ENCODE measurements at places on chromosomes 5 and 9.

GRCh38 chr9:27851858-27852257 is 278.6 kb upstream of the C9orf72 start:
- DNase-seq, result no peak

DNA sequence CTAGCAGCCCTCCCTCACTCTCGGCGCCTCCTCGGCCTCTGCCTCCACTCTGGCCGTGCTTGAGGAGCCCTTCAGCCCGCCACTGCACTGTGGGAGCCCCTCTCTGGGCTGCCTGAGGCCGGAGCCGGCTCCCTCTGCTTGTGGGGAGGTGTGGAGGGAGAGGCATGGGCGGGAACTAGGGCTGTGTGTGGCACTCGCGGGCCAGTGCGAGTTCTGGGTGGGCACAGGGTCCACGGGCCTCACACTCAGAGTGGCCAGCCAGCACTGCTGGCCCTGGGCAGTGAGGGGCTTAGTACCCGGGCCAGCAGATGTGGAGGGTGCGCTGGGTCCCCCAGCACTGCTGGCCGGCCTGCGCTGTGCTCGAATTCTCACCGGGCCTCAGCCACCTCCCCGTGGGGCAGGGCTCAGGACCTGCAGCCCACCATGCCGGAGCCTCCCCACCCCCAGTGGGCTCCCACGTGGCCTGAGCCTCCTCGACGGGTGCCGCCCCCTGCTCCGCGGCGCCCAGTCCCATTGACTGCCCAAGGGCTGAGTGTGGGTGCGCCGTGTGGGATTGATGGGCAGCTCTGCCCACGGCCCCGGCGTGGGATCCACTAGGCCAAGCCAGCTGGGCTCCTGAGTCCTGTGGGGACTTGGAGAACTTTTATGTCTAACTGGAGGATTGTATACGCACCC is 30.4 kb upstream of the FCHO2 start:
- no peak for DNase-seq

GRCh38 chr9:17832812-17833211 is 253.9 kb downstream of the SH3GL2 start:
- no peak for DNase-seq

- DNase-seq, result no peak
Measured at GRCh38 chr5:56050551-56051255, 55.9 kb upstream of the IL6ST start.

DNA sequence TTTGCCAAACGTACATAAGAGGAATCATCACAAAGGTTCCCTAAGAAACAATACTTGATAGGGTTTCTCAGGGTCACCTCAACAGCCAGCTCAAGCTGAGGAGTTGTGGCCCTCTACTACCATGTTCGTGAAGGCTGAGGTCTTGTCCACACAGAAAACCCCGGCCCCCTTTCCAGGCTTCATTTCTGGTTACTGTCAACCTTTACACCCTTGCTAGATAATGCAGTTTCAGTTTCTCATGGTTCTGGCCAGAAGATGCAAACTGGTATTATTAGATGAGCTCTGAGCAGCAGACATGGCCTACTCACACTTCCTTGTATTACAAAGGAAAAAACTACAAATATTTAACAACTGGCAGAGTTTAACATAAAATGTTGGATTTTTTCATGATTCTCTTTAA is 22.8 kb upstream of the KCNN2 start:
- DNase-seq, result no peak

GRCh38 chr5:79436224-79436623 is 77.7 kb downstream of the HOMER1 start:
- no peak for DNase-seq

- no peak for DNase-seq
Measured at GRCh38 chr5:156971848-156972525, 9.0 kb upstream of the TIMD4 start.
